Heart right ventricle (tissue), 16 donors: ENCODE measurements at places on chromosomes 2 and 18.

DNA sequence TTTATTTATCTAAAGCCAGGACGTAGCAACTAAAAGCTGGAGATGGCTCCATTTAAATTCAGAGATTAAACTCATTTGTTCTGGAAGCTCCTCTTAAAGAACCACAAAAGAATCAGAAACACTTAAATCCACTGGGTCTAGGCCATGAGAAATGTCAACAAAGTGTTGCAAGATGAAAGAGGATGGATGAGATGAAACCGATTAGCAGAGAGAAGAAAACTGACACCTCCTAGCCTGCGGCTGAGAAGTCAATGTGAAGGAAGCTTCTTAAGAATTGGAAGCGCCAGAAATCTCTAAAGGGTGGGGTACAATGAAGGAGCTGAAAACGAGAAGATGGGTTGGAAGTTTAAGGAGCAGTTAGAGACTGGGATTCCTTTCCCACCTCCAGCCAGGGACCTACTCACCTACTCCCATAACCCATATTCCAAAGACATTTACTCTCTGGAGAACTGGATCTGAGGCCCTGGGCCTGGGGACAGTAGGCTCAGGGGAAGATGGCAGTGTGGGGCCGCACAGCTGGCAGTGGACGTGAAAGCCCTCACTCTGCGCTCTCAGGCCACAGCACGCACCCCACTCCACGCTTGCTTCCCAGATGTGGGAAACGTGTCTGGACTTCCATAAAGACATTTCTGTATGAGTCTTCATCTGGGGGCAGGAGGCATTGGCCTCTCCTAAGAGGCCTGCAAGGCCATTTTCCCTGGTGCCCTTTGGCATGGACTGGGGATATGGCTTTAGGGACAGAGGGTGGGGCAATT is 188.4 kb downstream of the LOXHD1 start:
- no peak for DNase-seq

- DNase-seq: peak; percentile 41
These were observed 154.1 kb downstream of the GALNT14 start for GRCh38 chr2:30984148-30984547.

- no peak for DNase-seq
These were observed 73.6 kb upstream of the UGP2 start for GRCh38 chr2:63768051-63768450.

- DNase-seq: no peak
These were observed 12.5 kb upstream of the SOS1 start for GRCh38 chr2:39133215-39133851.

DNA sequence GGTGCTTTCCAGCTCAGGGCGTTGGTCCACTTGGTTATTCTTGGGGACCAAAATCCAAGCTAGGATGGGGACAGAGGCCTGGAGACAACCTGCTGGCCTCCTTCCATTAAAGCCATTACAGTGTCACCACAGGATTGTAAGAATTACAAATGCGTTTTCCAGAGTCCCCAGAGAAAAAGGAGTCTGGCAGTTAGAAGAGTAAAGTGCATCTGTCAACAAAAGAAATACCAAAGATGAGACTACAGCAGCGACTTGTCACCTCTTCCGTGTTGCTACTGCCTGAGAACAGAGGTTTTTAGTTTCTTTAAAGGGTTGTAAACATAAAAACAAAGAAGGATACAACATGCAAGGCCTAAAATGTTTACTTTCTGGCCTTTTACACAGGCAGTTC is 235.7 kb downstream of the AGAP1 start:
- no peak for DNase-seq

DNA sequence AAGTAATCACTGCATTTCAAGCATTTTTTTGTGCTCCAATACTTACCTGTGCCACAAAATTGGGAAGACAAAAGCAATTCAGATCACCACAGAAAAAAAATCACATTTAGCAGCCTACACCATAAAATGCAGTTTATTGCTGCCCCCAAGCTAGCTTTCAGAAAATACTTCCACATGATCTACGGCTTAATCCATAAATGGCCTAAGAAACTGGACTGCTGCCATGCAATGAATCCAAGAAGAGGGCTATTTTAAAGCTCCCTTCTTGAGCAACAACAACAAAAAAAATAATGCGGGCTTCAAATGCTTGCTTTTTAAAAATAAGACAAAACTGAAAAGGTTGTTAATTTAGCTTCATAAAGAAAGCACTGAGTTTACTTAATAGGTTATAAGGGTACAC is 272.3 kb downstream of the RAD51AP2 start:
- no peak for DNase-seq

DNA sequence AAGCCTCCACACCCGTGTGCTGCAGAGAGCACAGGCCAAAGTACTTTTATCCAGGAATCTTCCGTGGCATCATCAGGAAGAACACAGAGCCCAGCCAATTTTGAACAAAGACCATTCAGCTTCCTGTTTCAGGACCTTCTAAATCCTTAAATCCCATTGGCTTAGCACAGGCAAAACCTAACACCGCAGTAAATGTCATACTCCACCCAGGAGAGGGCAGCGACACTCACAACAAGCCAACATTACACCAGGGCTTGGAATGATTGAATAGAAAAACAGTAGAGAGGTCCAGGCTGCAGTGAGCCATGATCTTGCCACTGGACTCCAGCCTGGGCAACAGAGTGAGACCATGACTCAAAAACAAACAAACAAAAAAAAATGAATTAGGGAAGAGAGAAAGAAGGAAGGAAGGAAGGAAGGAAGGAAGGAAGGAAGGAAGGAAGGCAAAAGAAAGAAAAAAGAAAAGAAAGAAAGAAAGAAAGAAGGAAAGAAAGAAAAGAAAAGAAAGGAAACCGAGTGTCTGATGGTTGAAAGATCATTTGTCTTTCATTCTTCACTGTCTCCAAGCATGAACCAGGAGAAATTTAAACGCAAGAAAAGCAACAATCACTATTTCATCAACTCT is 144.6 kb upstream of the SATB2 start:
- DNase-seq: no peak

GRCh38 chr18:61308004-61308403 is 25.2 kb upstream of the CDH20 start:
- no peak for DNase-seq

DNA sequence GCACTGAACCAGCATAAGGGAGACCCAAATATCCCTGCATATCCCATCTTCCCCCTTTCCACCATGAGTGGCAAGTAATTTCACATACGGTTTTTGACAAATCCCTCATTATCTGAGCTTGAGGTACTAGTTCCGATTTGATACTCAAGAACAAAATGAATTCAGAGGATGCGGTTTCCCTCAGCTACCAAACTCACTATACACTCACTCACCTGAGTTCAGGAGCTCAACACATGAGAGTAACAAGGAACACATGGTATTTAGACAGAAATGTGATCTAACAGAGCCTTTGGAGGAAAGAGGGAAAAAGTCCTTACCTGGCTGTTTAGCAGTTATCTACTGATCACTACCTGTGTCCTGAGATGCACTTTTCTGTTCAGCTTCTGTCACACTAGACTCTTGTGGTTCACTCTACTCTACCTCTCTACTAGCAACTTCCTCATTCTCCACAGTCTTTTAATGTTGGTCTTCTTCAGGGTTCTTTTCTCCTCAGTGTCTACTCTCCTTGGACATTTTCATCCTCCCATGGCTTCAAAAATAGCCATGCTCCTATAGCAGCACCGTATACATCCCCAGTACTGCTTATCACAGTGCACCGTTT is 25.1 kb downstream of the ASXL2 start:
- DNase-seq: no peak

GRCh38 chr2:172311921-172312345 is 115.5 kb upstream of the ITGA6 start:
- peak; percentile 54 for DNase-seq

GRCh38 chr2:16006537-16007166 is 66.3 kb downstream of the MYCN start:
- DNase-seq: no peak

DNA sequence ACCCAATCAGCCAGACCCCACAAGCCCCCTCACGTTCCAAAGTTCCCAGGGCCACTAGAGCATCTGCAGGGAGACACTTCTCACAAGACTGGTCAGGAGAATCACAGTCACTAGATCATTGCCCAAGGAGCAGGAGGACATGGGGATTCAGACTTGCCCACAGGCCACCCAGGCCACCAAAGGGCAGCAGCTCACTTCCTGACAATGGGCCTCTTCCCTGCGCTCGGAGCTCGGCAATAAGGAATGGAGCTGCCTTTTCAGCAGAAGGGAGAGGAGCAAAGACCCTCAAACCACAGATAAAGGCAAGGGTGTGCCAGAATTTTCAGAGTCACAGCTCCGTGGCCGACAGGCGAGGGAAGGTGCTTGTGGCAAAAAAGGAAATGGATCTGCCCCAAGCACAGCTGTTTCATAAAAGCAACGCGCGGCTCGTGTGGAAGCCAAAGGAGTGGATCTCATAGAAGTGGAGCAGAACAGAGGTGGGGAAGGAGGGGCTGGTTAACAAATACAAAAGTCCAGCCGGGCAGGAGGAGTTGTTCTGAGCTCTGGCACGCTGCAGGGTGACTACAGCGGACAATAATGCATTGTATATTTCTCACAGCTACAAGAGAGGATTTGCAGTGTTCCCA is 72.1 kb downstream of the EDAR start:
- DNase-seq: no peak

- peak; percentile 82 for DNase-seq
These were observed 108.6 kb downstream of the COMMD1 start for GRCh38 chr2:62014102-62014501.

- no peak for DNase-seq
These were observed 49.3 kb downstream of the UXS1 start for GRCh38 chr2:106144621-106145331.

GRCh38 chr2:53381271-53381670 is 386.3 kb upstream of the CHAC2 start:
- DNase-seq: no peak

DNA sequence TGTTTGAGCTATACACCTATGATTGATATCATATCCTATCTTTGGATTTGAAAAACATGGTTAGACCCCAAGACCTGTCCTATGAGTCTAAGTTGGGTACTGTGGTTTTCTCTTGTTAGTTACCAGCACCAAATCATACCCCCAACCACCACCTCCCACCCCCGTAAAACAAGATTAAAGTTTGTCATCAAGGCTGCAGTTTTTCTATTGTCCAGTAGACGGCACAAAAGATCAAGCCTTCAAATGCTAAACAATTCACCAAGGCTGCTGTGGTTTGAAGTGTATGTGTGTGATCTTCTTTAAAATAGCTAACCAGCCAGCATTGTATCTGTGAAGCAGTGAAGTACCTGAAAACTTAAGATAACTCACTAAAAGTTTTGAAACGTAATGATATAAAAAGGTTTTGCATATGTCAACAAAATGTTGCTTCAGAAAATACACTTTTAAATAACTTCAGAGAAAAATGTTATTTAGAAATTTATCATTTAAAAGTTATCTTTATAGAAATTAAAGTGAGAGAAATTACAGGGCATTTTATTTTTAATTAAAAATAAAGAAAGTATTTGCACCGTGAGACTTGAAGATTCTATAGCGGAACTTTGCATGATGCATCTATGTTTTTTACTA is 5.8 kb upstream of the MEIS1 start:
- DNase-seq: no peak

GRCh38 chr2:37111958-37112357 is 27.6 kb downstream of the GPATCH11 start:
- no peak for DNase-seq

DNA sequence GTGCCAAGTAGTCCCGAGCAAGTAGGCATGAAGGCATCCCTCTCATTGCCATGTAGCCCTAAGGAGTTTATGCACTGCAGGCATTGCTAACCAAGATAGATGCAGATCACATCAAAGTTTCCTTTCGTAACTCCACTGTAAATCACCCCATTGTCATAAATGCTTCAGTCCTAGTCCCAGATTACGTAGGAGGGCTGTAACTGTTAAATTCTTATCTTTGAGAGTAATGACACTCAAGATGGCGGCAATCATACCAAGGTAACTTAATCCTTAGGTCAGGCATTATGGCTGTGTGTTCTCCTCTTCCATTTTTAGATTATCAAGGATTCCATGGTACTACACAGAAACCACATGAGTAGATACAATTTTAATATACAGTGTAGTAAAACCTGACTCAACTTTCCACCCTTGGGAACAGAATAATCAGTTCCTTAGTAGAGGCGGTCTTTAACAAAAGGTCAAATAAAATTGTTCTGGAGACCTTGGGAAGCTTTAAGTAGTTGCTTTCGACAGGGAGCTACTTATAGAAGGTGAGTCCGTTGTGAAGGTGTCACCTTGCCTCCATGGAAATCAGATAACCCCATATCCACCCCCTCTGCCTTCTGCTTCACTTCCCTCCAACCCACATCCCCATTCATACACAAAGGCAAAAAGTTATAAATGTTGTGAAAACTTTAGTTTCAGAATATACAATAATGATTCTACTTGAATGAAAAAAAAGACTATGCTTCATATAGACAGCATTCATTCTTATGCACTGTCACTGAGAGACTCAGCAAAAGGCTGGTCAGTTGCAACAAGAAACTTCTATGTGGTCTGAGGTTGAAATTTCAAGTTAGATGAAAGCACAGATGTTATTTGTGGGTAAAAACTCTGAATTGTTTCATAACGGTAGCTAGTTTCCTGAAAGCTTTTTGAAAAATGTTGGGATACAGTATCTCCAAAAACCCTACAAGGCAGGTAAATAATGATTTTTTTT is 64.8 kb upstream of the GALNT5 start:
- no peak for DNase-seq

DNA sequence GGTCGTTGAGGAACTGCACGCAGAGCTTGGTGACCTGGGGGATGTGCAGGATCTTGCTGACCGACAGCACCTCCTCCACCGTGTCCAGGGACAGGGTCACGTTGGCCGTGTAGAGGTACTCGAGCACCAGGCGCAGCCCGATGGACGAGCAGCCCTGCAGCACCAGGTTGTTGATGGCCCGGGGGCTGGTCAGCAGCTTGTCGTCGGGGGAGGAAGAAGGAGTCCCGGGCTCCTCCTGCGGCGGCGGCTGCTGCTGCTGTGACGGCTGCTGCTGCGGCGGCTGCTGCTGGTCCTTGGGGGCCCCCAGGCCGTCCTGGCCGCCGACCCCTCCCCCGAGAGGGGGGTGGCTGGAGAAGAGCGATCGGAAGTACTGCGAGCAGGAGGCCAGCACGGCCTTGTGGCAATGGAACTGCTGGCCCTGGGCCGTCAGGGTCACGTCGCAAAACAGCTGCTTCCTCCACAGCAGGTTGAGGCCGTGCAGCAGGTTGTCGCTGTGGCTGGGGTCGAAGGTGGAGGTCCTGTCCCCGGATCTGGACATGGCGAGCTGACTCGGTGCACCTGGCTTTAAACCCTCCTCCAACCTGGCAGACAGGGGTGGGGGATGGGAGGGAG is 2.7 kb downstream of the KLHL14 start:
- no peak for DNase-seq

DNA sequence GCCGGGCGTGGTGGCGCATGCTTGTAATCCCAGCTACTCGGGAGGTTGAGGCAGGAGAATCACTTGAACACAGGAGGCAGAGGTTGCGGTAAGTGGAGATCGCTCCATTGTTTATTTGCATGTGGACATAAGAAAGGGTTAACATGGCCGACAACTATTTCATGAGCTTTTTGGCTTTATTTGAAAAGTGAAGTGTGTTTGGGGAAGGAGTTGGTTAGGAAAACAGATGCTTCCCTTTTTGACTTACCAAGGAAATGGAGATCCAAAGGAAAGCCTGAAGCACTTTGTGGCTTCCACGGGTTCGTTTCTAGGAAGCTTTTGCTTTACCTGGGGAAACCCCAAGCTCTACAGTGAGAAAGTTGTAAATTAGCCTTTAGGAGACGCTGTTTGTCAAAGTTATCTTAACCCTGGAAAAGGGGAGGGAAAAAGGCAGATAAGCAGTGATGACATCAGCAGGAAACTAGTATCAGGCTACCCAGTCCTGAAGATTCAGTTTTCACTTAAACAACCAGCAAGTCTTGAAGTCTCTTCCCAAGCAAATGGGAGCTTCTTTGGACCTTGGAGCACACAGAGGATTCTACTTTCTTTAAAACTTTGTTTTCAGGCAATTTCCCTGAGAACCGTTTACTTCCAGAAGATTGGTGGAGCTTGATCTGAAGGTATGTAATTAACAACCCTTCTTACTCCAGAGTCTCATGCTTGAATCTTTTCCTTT is at the start of gene CASP10:
CASP10 (plus strand) TSS at position 492 of the 715 bp plus-strand sequence. CDS start 2,637 bp downstream, outside the sequence.
- DNase-seq: no peak
